ENCODE measurements at places on chromosomes 5 and 9.

DNA sequence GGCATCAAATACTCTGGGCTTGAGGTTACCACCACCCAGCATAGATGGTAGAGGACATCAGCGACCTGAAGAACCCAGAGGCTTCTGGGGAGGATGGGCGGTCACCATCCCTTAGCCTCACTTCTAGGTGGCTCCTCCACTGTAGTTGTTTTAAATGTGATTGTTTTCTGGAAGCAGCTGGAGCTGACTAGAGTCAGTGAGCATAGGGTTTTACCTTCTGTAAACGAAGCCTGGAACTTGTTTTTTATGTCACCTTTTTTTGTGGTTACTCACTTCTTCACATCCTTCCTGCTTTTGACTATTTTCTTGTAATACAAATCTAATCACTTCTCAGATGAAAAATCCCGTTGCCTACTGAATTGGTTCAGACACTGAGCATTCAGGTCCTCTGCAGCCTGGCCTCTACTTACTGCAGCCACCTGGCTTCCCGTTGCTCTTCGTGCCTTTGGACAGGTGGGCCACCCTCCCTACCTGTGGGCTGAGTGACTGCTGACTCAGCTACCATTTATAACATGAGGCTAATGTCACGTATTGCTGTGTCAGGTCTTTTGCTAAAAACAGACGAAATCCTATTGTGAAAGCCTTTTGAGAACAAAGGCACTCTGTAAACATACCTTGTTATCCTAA lies 167.8 kb downstream of the MAN2A1 start:
- peak; percentile 47 for DNase-seq

- DNase-seq, result no peak
These were observed 68.4 kb upstream of the RAPGEF1 start for GRCh38 chr9:131808291-131808690.

- no peak for DNase-seq
These were observed 351.3 kb downstream of the ADGRV1 start for GRCh38 chr5:90909940-90910339.

GRCh38 chr9:112831281-112831851 lies 59.3 kb downstream of the SLC46A2 start:
- peak; percentile 80 for DNase-seq

- DNase-seq, result no peak
These were observed 1107.0 kb upstream of the SEMA6A start for GRCh38 chr5:117681431-117682254.

DNA sequence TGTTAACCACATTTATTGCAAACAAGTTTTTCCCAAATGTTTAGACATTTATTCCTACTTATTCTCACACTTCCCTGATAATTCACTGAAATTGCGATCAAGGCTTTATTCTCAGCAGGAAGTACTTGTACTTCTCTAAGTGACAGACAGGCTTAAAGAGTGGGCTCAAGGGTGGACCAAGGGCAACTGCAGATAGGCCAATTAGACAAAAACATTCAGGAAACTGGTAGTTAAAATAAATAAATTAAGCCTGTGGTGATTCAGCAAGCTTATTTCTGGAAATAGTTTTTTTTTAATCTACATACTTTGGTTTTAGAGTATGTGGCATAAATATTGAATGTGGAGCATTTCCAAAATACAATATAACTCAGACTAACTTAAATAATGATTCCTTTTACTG lies 136.1 kb downstream of the UGCG start:
- DNase-seq, result peak; percentile 8

DNA sequence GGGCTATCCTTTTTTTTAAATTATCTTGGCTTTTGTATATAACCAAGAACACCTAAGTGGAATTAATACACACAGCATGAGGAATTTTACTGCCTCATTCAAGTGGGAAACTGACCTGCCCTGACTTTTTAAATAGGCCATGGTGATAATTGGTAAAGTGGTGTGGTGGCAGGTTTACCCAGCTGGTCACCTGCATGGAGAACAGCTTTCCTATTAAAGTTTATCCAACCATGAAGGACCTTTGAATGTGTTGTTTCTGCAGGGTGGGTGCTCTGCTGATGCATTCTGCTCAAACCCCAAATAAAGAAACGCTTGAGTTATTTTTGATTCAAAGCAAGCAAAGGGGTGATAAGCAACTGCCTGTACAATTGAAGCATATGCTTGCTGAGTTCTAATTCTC lies 261.0 kb upstream of the GRIN3A start:
- peak; percentile 95 for DNase-seq

DNA sequence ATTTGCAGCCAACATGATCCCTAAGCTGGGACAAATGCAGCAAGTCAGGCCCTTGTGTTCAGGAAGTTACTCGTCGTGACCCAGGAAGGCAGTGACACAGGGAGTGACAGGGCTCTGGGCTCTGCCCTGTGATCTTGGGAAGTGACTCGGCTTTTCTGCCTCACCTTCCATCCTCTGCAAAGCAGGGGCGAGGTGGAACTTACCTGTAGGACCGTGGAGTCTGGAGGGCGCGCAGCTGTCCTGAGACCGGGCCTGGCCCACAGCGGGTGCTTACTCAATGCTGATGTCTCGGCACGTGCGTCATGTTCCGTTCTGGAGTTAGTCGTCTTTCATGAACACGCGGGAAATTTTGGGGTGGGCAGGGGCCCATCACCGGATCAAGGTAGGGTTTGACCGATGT lies 22.8 kb upstream of the LPCAT1 start:
- DNase-seq, result no peak

DNA sequence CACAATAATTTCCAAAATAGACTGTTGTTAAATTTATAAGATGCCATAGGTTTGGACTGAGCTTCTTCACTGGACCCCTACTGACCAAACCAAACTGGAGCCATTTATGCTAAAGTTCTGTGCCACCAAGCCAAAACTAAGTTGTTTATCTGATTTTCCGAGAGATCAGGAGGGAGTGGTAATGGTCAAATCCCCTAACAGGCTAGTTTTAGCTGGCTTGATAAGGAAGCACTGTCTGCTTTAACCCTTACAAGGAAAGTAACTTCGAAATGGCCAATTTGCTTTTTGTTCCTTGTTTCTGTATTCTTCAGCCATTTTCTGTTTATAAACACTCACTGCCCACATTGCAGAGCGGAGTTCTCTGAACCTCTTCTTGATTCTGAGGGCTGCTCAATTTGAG lies 246.8 kb upstream of the TUT7 start:
- no peak for DNase-seq

DNA sequence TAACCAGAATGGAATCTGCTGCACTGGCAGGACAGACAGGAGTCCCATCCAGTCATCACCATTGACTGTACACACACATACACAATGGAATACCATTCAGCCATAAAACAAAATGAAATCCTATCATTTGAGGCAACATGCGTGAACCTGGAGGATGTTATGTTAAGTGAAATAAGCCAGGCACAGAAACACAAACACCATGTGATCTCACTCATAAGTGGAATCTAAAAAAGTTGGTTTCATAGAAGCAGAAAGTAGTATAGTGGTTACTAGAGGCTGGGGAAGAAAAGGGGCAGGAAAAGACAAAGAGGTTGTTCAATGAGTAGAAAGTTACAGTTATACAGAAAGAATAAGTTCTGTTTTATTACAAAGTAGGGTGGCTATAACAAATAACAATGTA lies 884.0 kb upstream of the ACO1 start:
- DNase-seq, result no peak

DNA sequence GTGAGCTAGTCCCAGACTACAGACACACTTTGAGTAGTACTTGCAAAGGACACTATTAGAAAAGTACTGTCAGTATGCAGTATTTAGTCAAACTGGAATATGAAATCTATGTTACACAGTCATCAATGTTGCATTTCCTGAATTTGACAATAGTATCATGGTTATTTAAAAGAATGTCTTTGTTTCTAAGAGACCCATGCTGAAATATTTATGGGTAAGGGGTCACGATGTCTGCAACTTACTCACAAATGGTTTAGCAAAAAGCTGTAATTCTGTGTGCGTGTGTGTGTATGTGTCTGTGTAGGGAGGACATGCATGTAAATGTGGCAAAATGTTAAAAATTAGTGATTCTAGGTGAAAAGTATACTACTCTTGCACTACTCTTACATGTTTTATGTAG lies 105.6 kb downstream of the GOLPH3 start:
- no peak for DNase-seq

GRCh38 chr9:127558581-127559246 lies 53.4 kb upstream of the STXBP1 start:
- DNase-seq, result peak; percentile 23

- no peak for DNase-seq
These were observed 149.3 kb upstream of the MTAP start for GRCh38 chr9:21653091-21653490.

DNA sequence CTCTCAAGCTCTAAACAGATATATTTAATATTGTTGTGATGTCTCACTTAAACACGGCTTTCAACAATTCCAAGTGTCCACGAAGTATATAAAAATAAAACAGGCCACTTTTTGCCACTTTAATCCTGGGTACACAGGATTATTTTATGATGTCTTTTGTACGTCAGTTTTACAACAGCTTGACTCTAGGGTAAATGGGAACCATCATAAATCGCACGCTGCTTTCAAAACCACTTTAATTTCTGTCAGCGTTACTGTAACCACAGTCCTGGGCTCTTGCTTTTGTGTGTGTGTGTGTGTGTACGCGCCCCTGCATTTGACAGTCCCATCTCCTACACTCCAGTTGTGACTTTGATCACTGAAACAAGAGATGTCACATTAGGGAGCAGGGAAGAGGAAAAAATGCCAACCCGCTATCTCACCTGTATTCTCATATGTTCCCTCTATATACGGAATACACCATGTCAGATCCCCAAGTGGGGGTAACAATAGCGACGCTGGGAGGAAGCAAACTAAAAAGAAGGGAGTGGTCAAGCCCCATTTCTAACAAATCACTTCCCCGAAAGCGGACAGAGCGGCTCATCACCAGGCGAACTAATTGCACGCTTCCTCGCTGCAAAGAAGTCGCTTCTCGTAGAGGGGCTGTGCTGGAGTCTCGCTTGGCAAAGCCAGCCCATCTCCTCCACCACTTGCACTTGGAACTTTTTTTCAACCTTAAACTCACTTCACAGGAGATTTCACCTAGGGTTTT lies 1.2 kb downstream of the BNC2 start:
- DNase-seq, result no peak

Measured in NCI-H510A treated with DMSO at 0.1 percent for 48 hours (cell line).